ENCODE measurements at places on chromosomes 7 and 10. TPM values are rescaled to one million over a fixed set of nuclear protein-coding genes. Genes with fewer than 3 reads are reported as not detected.

ITGB8 gene
- total RNA-seq = 25.0 TPM

EPC1 gene
- total RNA-seq = 25.5 TPM

MYH16 gene
- not detected for total RNA-seq

PNLIPRP3 gene
- total RNA-seq = 9.5 TPM
